ENCODE measurements at places on chromosomes 12 and 14.

- DNase-seq = no peak
Observed at GRCh38 chr12:93169536-93169935, 208.2 kb upstream of the NUDT4 start.

DNA sequence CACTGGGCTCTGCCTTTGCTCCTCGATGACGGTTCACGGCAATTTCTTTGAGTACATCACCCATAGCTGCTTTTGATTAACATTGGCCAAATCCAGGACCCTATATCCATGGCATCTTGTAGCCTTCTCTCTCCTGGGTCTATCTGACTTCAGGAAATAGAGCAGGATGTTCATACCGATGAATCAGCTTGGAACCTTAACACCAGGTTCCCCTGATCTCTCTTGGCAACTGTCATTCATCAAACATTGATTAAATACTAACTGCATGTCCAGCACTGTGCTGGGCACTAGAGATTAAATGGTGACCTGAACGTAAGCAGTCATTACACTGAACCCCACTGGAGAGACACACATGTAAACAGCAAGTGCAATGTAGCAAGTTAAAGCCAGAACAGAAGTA, 77.0 kb upstream of the MED13L start:
- no peak for DNase-seq

- DNase-seq = no peak
Observed at GRCh38 chr14:92389598-92390158, 66.7 kb downstream of the SLC24A4 start.

DNA sequence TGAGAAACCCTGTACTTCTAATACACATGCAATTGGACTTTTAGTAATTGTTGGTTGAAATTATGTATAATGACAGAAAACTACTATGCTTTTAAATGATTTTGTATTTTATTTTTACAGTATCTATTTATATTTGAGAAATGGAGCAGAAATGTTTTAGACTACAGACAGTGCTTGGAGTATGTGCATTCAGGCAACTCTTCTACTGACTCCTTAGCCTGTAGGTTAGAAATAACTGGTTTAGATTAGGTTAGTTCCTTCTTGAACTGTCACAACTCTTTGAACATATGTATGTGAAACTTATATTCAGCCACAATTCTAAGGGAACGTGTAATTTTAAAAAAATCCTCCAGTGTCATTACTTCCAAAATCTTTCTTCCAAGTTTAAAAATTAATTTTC, 1.7 kb downstream of the FGFR1OP2 start:
- no peak for DNase-seq

- DNase-seq = no peak
Observed at GRCh38 chr14:58848365-58848764, 210.6 kb downstream of the DACT1 start.

DNA sequence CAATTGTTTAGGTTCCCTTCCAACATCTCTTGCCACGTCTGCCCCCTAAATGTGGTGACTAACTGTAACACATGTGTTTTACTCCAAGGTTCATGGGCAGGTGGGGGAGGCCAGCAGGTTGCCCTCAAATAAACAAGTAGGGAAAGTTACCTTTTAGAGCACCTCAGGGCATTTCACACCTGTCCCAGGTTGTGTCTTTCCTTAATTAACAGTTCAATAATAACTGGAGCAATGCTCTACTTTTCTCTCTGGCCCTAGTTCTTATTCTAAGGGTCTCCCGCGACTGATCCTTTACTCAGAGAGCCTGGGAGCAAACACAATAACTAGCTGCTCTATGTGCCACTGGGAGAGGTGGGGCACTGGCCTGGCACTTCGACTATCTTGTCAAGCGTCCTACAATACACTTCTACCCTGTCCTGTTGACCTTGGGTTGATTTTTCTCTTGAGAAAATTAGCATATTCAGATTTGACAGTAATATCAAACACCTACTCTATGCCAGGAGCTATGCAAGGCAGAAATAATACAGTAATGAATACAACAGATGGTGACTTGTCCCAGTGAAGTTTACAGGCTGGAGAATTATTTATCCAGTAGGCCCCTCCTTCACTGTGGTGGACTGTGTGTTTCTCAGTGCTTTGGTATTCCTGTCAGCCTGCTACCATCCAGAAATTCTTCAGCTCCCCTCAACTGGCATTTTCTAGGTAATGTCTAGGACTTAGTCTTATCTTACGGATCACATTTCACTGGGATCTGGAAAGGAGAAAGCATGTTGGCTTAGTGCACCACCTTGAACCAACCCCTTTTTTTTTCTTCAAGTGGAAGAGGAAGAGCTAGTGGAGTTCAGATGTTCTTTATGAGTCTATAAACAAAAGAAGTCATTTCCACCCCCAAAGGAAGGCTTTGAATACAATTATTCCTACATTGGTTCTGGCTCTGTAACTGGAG, 202.6 kb downstream of the CRADD start:
- no peak for DNase-seq

- peak; percentile 29 for DNase-seq
Observed at GRCh38 chr12:49790741-49791555, 37.3 kb downstream of the NCKAP5L start.

GRCh38 chr14:87503711-87504110, 489.3 kb downstream of the GALC start:
- no peak for DNase-seq

GRCh38 chr12:124805876-124806668, 57.6 kb downstream of the SCARB1 start:
- no peak for DNase-seq

DNA sequence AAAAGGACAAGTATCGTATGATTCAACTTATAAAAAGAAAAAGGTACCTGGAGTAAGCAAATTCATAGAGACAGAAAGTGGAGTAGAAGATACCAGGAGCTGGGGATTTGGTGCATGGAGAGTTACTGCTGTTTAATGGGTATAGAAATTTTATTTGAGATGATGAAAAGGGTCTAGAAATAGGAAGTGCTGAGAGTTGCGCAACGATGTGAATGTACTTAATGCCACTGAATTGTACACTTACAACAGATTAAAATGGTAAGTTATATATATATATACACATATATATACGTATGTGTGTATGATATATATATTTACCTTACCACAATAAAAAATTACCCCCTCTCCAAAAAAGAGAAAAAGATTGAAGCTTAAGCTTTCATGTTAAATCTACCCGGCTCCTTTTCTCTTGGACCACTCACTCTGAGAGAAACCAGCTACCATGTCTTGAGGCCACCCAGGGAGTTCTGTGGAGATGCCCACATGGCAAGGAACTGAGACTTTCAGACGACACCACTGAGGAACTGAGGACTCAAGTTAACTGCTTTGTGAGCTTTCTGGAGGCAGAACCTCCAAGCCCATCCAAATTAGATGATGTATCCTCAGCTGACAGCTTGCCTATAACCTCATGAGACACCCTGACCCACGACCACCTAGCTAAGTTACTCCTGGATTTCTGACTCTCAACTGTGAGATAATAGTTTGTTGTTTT, 130.0 kb upstream of the BTG1 start:
- DNase-seq = no peak

DNA sequence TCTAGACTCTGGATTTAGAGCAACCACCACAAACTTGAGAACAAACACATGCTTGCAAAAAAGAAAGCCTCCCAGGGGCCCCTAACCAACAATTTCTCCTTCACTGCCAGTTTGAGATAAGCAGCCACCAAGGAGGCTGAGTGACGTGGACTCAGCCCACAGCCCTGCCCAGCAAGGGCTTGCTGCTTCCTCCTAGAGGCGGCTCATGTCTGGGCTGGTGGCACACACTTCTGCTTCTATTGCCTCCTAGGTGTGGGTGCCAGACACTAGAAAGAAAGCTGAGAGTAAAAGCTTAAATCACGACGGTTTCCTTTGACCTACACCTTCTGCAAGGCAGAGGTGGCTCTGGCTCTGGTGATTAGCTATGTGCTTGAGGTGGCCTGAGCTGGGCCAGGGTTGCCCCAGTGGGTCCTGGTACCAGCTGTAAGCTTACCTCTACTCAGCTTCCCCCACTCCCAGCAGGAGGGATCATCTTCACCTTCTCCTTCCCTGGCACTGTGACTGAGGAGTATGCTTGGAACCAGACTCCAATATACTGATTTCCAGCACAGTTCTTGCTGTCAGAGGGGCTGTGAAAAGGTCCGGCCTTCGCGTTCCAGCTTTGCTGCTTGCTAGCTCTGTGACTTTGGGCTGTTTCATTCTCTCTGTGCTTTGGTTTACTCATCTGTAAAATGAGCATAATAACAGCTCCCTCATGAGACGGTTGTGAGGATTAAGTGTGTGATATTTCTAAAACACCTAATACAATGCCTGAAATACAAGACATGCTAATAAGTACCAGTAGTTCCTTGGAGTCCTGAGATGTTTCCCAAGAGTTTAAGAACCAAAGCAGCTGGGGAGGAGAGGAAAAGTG, 89.7 kb upstream of the PARP11 start:
- peak; percentile 25 for DNase-seq

GRCh38 chr12:119301379-119301778, 33.1 kb upstream of the CCDC60 start:
- DNase-seq = no peak

DNA sequence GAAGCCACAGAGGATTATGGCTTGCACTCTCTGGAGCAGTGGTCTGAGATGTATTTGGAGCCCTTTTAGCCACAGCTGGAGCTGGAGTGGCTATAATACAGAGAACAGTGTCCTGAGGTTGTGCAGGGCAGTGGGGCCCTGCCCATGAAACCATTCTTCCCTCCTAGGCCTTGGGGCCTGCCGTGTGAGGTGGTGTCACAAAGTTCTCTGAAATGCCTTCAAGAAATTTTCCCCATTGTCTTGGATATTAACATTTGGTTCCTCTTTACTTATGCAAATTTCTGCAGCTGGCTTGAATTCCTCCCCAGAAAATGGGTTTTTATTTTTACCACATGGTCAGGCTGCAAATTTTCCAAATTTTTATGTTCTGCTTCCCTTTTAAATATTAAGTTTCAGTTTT, 79.3 kb downstream of the UNC79 start:
- no peak for DNase-seq

GRCh38 chr14:33675415-33676130, 275.3 kb downstream of the EGLN3 start:
- no peak for DNase-seq

- no peak for DNase-seq
Observed at GRCh38 chr12:47184813-47185212, 105.1 kb upstream of the AMIGO2 start.

DNA sequence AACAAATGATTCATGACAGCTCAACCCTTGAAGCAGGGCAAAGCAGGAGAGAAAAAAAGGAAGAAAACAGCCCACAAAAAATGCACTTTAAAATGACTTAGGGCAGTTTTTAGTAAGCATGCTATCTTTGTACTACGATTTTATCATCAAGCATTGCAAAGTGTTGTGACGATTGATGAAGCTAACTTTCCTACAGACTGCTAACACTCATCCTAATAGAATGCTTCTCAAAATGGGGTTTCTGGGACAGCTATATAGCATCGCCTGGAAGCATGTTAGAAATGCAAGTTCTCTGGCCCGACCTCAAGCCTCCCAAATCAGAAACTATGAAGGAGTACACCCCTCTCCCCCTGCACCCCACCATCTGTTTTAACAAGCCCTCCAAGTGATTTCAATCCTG, 256.4 kb downstream of the SSPN start:
- DNase-seq = no peak

DNA sequence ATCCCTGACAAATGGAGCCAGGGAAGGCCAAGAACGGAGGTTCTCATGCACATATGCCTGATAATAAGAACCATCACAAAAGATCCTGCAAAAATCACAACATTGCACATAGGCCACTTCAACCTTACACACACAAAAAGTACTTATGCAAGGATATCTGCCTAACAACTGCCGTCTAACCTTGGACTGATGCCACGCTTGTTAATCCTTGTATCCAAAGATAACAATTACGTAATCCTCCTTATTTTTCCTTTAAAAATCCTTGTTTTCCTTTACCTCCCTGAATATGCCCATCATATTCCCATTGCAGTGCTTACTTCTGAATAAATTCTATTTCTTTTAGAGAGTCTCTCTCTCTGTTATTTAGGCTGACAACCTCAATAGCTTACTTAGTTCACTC, 59.5 kb downstream of the TMEM116 start:
- no peak for DNase-seq

DNA sequence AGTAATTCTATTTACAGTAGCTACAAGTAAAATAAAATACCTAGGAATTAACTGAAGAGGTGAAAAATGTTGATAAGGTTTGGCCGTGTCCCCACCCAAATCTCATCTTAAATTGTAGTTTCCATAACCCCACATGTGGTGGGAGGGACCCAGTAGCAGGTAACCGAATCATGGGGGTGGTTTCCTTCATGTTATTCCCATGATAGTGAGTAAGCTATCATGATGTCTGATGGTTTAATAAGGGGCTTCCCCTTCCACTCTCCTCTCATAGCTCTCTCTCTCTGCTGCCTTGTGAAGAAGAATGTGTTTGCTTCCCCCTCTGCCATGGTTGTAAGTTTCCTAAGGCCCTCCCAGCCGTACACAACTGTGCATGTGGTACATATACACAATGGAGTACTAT, 1170.7 kb downstream of the BCL11B start:
- DNase-seq = no peak

DNA sequence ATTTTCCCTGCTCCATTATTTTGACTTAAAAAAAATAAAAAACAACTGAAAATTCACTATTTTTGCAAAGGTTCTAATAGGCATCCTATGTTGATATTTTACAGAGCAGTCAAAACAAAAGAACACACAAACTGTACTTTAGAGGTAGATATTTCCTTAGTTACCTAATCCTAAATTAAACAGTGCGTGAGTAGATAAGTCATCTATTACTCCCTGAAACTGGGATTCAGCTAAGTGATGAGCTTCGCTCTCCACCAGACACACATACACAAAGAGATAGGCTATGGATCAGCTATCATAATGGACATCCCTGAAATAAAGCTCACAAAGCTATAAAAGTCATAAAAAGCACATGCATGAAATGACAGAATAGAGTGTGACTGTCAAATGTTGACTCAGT, 398.7 kb downstream of the SOX5 start:
- DNase-seq = peak; percentile 33

DNA sequence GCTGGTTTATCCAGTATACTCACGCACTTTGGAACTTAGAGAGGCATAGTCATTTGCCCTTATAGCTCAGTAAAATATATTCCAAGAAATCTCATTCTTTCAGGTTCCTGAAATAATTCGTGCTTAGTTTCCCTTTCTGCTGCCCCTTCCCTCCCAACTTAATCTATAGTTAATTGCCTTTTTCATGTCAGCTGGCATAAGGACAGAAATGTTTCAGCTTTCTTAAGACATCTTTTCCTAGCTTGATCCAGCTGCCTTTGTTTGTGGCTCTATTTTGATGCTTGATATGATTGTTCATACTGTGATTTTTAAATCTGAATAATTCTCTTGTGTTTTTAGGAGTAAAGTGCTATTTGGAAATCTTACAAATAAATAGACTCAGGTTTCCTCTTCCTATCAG, 120.0 kb upstream of the SEL1L start:
- DNase-seq = no peak

DNA sequence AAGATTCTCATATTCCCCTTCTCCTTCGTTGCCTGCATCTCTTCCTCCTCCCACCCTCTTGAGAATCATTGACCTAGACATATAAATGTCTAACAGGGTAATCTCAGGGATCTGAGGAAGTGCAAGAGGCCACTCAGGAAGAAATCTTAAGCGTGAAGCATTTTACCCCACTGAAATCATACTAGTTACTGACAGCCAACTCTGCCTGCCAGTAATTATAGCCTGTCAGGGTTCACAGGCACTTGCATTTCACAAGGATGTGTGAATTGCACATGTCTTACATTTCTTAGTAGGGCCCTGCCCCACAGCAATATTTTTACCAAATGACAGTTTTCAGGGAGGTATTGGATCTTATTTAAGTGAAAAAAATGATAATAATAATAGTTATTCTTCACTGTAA, 127.2 kb downstream of the SLC15A5 start:
- DNase-seq = peak; percentile 10
